CD8-positive, alpha-beta memory T cell (primary cell): ENCODE measurements at places on chromosomes 6 and 20.
A peak's percentile ranks its signal among the peaks of the same experiment; 100 is the strongest.

DNA sequence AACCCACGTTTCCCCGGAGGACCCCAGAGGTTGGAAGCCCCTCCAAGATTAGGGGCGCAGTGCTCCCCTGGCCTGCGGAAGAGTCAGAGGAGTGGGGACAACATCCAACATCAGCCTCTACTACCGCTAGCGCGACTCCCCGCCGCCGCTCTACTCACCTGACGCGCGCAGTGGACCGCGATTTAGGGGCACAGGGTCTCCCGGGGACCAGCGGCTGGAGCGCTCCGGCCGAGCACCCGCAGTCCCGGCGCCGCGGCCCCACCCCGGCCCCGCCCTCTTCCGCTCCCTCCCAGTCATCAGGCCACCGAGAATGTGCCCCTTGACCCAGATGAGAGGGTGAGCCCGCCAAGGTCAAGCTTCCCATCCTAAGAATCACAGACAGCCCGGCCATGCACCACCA lies at the start of gene ZFP57:
TSS of gene ZFP57 (minus strand) at position 249 of the 400 bp plus-strand sequence. CDS start 4,149 bp downstream, outside the sequence.
- DNase-seq = no peak

DNA sequence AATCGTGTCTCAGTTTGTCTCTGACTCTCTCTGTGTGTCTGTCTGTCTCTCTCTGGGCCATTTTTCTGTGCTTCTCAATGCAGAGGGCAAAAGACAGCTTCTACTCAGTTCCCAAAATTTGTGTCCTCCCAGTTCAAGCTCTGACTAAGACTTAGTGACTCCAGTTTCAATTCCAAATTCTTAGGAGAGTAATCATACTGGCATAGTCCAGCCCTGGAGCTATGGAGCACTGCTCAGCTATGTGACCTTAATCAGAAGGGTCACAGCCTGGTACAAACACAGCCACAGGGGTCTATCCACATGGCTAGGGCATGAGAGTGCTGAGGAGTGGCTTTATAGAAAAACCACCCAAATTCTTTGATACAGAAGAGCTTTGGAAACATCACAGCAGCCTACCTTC lies 91.9 kb downstream of the FOXF2 start:
- no peak for DNase-seq

- DNase-seq = peak; percentile 2
These were observed 3.9 kb upstream of the REV3L start for GRCh38 chr6:111486921-111487320.

DNA sequence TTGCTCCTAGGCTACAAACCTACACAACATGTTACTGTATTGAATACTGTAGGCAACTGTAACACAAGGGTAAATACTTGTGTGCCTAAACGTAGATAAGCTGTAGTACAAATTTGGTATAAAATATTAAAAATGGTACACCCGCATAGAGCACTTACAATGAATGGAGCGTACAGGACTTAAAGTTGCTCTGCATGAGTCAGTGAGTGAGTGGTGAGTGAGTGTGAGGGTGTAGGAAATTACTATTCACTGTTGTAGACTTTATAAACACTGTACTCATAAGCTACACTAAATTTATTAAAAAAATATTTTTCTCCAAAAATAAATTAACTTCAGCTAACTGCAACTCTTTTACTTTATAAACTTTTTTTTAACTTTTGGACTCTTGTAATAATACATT lies 391.6 kb downstream of the ADGRB3 start:
- no peak for DNase-seq

- no peak for DNase-seq
These were observed 341.6 kb downstream of the PRKN start for GRCh38 chr6:162385980-162386379.

GRCh38 chr6:134753001-134753400 lies 196.9 kb downstream of the ALDH8A1 start:
- DNase-seq = no peak

- DNase-seq = no peak
These were observed 79.0 kb downstream of the PSMG4 start for GRCh38 chr6:3337521-3338350.

- no peak for DNase-seq
These were observed 1368.8 kb upstream of the ADGRB3 start for GRCh38 chr6:67265996-67266921.

DNA sequence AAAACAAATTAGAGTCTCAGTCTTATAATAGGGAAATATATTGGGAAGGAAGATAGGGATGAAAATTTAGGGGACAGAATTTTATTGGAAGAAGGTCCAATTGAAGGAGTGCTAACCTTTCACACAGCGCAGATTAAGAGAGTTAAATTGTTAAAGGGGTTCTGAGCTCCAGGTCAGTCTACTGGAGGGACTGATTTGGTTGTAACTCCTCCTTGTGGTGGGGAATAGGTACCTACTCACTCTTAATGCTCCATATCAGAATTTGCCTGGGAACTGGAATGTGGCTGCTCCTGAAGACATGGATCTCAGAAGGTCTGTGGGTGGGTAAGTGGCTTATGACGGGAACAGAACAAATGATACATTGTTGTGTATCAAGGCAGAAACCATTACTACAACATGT lies 143.5 kb downstream of the FLRT3 start:
- no peak for DNase-seq
